ENCODE measurements at places on chromosomes 5 and 9. TPM values are rescaled to one million over a fixed set of nuclear protein-coding genes. Genes with fewer than 3 reads are reported as not detected.
A peak's percentile ranks its signal among the peaks of the same experiment; 100 is the strongest.

GRCh38 chr9:4206718-4207117 lies 93.2 kb downstream of the GLIS3 start:
- H3K4me3 ChIP-seq: no peak overlapping the region
- no peak for DNase-seq
- peak overlapping the region; percentile 61 for H3K27ac ChIP-seq

- no peaks in the 10 kb centered on the region for H3K27me3 ChIP-seq
- H3K4me3 ChIP-seq: no peak overlapping the region
- H3K27ac ChIP-seq: no peak overlapping the region
- DNase-seq: no peak
Measured at GRCh38 chr5:80921026-80921425, 39.1 kb upstream of the RASGRF2 start.

DNA sequence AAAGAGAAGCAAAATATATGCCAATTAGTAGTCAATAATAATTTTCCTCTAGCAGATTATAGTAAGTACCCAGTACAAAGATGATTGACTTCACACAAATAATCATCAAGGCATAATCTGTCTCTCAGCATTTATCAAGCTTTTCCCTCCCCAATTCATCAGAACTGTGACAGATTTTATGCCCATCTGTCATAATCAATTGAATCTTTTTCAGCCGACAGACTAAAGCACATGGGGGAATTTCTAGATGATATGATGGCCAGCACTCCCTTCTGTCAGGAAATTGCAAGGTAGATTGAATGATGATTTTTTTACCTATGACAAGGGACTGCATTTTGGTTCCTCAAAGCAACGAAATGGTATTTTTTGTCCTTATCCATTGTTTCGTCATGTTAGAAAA lies 227.1 kb upstream of the CYLC2 start:
- no peak for DNase-seq
- H3K27ac ChIP-seq: no peak overlapping the region
- no peak overlapping the region for H3K4me3 ChIP-seq
- no peaks in the 10 kb centered on the region for H3K27me3 ChIP-seq
- no peaks in the 10 kb centered on the region for H3K4me1 ChIP-seq
- no peaks in the 10 kb centered on the region for H3K36me3 ChIP-seq

Gene PCDHB7
- total RNA-seq: 1.4 TPM

Gene TLX3
- not detected for total RNA-seq

DNA sequence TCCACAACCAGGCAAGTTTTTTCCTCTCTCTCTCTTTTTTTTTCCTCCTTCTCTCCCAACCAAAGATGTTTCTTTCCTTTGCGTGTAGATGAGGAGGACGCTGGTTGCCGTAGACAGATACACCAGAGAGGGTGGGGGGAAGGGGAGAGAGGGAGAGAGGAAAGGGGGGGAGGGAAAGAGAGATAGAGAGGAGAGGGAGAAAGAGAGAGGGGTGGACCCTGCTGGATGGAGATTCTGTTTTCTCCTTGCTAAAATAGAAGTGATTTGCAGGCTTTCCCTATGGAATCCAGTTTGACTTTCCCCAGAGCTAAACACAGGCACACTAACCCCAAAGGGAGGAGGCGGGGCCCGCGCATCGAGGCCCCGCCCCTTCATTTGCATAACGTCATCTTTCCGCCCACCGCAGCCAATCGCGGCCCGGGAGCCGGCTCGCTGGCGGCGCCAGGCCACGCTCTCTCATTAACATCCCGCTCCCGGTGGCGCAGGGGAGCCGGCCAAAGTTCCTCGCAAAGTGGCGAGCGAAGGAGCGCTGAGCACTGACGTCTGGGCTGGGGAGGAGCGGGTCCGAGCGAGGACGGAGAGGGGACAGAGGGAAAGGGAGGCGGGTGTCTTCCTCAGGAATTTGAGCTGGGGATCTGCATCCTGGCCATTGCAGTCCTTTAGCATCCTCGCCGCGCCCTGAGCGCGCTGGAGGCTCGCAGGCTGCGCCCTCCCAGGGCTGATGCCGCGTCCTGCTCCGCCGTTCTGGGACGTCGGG lies 487 bp upstream of the EBF1 start:
- H3K27me3 ChIP-seq: no peaks in the 10 kb centered on the region
- no peaks in the 10 kb centered on the region for H3K4me1 ChIP-seq
- peak overlapping the region; percentile 85 for H3K27ac ChIP-seq
- DNase-seq: peak; percentile 96
- peak overlapping the region; percentile 61 for H3K4me3 ChIP-seq

- no peaks in the 10 kb centered on the region for H3K36me3 ChIP-seq
- no peaks in the 10 kb centered on the region for H3K4me1 ChIP-seq
- H3K27me3 ChIP-seq: no peaks in the 10 kb centered on the region
- DNase-seq: no peak
- no peak overlapping the region for H3K4me3 ChIP-seq
Measured at GRCh38 chr5:96324708-96325107, 108.3 kb downstream of the PCSK1 start.

DNA sequence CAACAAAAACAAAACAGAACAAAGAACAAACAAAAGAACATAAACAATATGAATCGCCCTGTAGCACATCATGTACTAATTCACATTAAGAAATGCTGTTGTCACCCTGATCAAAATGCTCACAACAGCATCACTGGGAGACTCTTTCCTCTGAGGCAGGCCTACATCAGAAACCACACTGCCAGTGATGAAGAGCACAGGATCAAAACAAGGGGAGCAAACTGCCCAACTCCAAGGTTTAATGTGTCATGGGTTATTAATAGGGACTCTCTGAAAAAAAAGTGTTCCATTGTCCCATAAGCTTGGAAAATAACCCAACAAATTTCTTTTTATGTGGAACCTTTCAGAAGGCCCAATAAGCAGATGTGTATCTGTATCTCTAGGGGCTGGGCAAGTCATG lies 74.2 kb downstream of the PTPN3 start:
- H3K27ac ChIP-seq: no peak overlapping the region
- no peaks in the 10 kb centered on the region for H3K27me3 ChIP-seq
- no peaks in the 10 kb centered on the region for H3K36me3 ChIP-seq
- no peak overlapping the region for H3K4me3 ChIP-seq
- no peak for DNase-seq

DNA sequence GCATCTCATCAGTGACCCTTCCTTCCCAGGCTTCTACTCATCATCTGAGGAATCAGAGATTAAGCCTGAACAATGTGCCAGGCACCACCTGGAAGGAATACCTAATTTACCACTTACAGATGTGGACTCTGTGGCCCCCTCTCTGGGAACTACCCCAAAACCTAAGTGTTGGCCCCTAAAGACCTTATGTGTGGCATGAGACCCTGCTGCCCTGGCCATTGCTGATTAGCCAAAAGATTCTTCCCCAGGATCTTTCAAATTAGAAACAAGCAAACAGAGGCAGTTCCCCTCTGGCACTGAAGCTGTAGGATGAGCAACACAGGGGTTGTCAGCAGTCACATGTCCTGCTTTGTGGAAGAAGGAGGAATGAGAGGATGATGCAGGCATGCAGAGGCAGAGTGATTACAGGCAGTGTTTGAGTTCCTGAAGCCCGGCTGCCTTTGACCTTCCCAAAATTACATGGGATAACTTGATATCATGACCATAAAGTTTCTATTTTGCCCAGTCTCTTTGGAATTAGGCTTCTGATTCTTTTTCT lies 10.6 kb downstream of the SPINK4 start:
- DNase-seq: no peak
- no peak overlapping the region for H3K4me3 ChIP-seq
- H3K4me1 ChIP-seq: no peaks in the 10 kb centered on the region
- no peak overlapping the region for H3K27ac ChIP-seq
- H3K27me3 ChIP-seq: no peaks in the 10 kb centered on the region

GRCh38 chr5:59187857-59188256 lies 605.0 kb downstream of the RAB3C start:
- no peak overlapping the region for H3K4me3 ChIP-seq
- H3K27me3 ChIP-seq: no peaks in the 10 kb centered on the region
- no peak overlapping the region for H3K27ac ChIP-seq
- no peaks in the 10 kb centered on the region for H3K36me3 ChIP-seq
- DNase-seq: no peak

GRCh38 chr5:82925061-82925411 lies 152.2 kb downstream of the TMEM167A start:
- no peak overlapping the region for H3K27ac ChIP-seq
- no peak overlapping the region for H3K4me3 ChIP-seq
- DNase-seq: no peak

DNA sequence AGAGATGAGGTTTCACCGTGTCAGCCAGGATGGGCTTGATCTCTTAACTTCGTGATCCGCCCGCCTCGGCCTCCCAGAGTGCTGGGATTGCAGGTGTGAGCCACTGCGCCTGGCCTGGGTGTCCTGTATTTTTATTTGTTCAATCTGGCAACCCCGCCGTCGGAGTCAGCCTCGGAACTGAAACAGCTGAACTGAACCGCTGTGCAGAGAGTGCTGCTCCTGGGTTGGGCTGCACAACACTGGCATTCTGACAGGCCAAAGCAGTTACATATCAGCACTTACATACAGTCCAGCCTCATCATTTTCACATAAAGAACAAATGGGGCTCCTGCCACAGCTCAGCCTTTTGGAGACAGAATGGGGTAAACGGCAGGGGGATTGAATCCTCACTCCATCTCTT lies 185.6 kb downstream of the C9orf50 start:
- DNase-seq: no peak
- no peak overlapping the region for H3K4me3 ChIP-seq
- no peaks in the 10 kb centered on the region for H3K27me3 ChIP-seq
- H3K27ac ChIP-seq: no peak overlapping the region
- H3K4me1 ChIP-seq: no peaks in the 10 kb centered on the region

DNA sequence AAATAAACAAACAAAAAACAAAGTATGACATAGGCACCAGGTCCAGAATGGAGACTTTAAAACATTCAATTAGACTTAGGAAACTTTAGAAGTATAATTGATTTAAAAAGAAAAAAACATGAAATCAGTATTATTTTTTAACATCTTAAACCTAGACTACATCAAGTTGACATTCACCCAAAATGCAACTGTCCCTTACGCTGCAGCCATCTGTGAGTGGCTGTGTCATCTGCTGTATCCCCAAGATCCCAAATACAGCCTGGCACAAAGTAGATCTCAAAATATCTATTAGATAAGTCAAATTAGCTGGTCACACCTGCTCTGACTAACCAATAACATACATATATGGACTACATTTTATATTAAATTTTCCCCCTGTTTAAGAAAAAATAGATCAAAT lies 7.8 kb downstream of the TTLL11 start:
- H3K36me3 ChIP-seq: no peaks in the 10 kb centered on the region
- H3K27me3 ChIP-seq: no peaks in the 10 kb centered on the region
- DNase-seq: no peak
- no peak overlapping the region for H3K4me3 ChIP-seq
- H3K27ac ChIP-seq: no peak overlapping the region

DNA sequence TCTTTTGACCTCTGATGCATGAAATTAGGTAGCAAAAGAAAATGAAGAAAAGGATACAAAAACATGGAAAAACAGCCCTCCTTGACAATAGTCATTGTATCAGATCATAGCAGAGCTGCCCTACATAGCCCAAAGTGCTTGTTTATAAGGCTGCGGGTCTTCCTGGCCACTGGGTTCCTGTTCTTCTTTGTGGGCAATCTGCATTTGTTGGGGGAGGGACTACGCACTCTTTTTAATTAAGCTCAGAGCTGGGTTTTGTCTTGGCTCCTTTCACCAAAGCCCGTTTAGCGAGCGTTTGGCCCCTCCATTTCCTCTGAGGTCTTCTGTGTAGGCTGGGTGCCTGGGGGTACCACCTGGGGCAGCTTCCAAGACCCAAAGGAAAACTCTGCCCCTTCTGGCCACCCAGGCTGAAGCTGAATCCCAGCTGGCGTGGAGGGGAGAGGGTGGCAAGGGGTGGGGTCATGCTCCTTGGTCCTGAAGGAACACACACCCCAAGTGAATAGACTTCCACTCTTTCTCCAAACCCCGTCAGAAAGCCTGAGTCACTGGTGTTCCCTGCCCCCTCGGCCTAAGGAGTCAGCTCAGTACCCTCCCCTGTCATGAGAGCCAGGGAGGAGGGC lies 6.5 kb upstream of the PAX5 start:
- H3K4me3 ChIP-seq: no peak overlapping the region
- no peaks in the 10 kb centered on the region for H3K4me1 ChIP-seq
- DNase-seq: no peak
- H3K27ac ChIP-seq: no peak overlapping the region

DNA sequence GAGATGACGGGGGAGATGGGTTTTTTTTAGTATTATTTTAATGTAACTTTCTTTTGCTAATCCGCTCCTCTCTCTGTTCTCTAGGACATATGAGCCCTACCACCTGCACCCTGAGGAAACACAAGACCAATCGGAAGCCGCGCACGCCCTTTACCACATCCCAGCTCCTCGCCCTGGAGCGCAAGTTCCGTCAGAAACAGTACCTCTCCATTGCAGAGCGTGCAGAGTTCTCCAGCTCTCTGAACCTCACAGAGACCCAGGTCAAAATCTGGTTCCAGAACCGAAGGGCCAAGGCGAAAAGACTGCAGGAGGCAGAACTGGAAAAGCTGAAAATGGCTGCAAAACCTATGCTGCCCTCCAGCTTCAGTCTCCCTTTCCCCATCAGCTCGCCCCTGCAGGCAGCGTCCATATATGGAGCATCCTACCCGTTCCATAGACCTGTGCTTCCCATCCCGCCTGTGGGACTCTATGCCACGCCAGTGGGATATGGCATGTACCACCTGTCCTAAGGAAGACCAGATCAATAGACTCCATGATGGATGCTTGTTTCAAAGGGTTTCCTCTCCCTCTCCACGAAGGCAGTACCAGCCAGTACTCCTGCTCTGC lies 4.8 kb downstream of the MSX2 start:
- H3K36me3 ChIP-seq: peaks cover 8% of the 10 kb centered on the region
- H3K4me1 ChIP-seq: no peaks in the 10 kb centered on the region
- DNase-seq: no peak
- H3K27ac ChIP-seq: no peak overlapping the region
- no peak overlapping the region for H3K4me3 ChIP-seq

DNA sequence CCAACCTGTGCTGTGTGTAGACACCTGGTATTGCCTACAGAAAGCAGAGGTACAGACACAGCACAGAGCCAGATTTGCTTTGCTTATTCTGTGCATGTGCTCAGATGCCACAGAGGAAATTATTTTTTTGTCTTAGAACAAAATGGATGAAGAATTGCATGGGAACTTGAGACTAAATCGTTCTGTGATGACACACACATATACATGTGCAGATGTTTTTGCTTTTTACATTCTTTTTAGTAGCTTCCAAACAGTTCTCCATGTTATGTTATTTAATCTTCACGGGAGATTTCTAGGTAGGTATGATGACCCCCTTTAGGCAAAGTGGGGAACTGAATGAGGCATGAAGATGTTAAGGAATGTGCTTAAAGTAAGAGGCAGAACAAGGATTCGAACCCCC lies 221.5 kb upstream of the PANK3 start:
- H3K27ac ChIP-seq: no peak overlapping the region
- no peaks in the 10 kb centered on the region for H3K27me3 ChIP-seq
- no peaks in the 10 kb centered on the region for H3K36me3 ChIP-seq
- no peak overlapping the region for H3K4me3 ChIP-seq
- H3K4me1 ChIP-seq: no peaks in the 10 kb centered on the region
- no peak for DNase-seq

DNA sequence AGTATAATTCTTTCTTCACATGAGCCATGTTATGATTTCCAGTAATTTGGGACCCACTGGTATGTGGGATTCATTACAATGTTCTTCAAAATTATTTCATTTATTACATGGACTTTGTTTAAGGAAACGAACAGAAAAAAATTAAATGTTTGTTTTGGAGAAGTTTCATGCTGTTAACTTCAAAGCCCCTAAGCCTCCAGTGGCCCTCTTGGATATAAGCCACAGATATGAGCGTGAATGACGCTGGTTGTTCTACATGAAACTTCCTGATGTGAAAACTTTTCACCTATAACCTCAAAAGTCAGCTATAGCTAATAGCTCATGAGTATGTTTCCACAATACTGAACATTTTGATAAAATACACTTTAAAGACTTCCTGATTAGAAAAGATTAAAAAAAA lies 334.2 kb downstream of the PDE4D start:
- no peaks in the 10 kb centered on the region for H3K27me3 ChIP-seq
- no peaks in the 10 kb centered on the region for H3K36me3 ChIP-seq
- H3K4me3 ChIP-seq: no peak overlapping the region
- no peak overlapping the region for H3K27ac ChIP-seq

Gene MEF2C
- 57.5 TPM for total RNA-seq
